ENCODE measurements at places on chromosomes 1 and 21.
A peak's percentile ranks its signal among the peaks of the same experiment; 100 is the strongest.

GRCh38 chr1:96048572-96049212 lies 672.9 kb upstream of the PTBP2 start:
- H3K36me3 ChIP-seq = no peaks in the 10 kb centered on the region
- no peak overlapping the region for H3K4me3 ChIP-seq
- no peak for DNase-seq
- no peak overlapping the region for H3K27ac ChIP-seq
- H3K4me1 ChIP-seq = no peaks in the 10 kb centered on the region

GRCh38 chr1:29232387-29232786 lies 1.7 kb upstream of the MECR start:
- no peak for DNase-seq
- no peaks in the 10 kb centered on the region for H3K4me1 ChIP-seq
- no peaks in the 10 kb centered on the region for H3K36me3 ChIP-seq
- H3K4me3 ChIP-seq = no peak overlapping the region
- peaks cover 33% of the 10 kb centered on the region for H3K27me3 ChIP-seq

DNA sequence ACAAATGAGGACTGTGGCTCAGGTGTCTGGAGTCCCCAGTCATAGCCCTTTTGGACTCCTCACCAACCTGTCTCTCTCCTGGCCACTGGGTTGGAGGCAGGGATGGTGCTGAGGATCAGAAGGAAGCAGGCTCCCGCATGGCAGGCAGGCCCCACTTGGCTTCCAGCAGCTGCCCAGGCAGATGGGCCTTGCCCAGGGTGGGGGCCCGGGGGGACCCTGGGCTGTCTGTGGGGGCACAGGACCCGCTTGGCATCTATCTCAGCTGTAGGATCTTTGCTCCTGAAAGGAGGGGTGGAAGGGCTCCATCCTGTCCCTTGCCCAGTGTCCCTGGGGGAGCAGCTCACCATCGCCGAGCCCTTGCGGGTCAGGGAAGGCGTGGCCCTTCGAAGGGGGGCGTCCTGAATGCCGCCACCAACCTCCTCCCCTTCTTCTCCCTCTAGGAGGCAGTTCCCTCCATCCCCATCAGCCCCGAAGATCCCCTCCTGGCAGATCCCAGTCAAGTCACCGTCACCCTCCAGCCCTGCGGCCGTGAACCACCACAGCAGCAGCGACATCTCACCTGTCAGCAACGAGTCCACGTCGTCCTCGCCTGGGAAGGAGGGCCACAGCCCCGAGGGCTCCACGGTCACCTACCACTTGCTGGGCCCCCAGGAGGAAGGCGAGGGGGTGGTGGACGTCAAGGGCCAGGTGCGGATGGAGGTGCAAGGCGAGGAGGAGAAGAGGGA lies 154.5 kb downstream of the PEX14 start:
- no peaks in the 10 kb centered on the region for H3K27me3 ChIP-seq
- no peaks in the 10 kb centered on the region for H3K4me1 ChIP-seq
- no peak for DNase-seq
- no peaks in the 10 kb centered on the region for H3K36me3 ChIP-seq
- no peak overlapping the region for H3K27ac ChIP-seq
- no peak overlapping the region for H3K4me3 ChIP-seq

DNA sequence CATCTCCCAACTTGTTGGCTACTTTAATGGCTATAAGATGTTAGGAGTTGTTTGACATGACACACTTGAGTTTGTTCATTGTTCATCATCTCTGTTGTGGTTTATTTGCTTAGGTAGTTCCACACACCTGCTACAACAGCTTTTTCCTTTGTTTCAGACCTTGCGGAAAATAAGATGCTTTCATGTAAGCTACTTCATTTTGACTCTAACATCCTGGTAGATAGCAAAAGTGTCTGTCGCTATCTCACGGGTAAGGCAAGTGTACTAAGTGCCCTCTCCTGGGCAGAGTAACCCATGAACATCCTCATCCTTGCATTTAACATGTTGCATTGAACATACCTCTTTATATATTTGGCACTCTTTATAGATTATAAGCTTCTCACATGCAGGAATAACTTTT lies 1.6 kb upstream of the OR10T2 start:
- H3K4me1 ChIP-seq = no peaks in the 10 kb centered on the region
- H3K27me3 ChIP-seq = no peaks in the 10 kb centered on the region
- H3K27ac ChIP-seq = no peak overlapping the region
- H3K36me3 ChIP-seq = no peaks in the 10 kb centered on the region
- no peak for DNase-seq

GRCh38 chr1:89763649-89763986 lies 57.2 kb upstream of the LRRC8D start:
- H3K36me3 ChIP-seq = no peaks in the 10 kb centered on the region
- DNase-seq = no peak
- peak overlapping the region; percentile 76 for H3K4me3 ChIP-seq
- H3K27me3 ChIP-seq = peaks cover 42% of the 10 kb centered on the region

DNA sequence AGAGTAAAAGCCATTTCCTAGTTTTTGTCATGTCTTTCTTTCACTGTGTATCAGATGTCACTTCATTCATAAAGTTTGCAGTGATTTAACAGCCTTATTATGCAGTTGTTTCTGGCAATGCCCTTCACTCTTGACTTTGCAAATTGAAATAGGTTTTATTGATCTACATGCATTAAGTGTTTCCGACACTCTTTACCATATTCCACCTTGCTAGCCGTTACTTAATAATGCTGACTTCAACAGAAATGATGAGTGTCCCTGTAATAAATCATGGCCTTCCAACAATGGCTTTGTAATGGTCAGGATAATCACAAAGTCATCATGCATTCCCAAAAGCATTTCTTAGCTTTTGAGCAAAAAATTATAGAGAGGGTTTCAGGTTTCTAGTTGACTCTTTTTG lies 236.8 kb upstream of the FMN2 start:
- no peaks in the 10 kb centered on the region for H3K27me3 ChIP-seq
- DNase-seq = no peak
- H3K36me3 ChIP-seq = no peaks in the 10 kb centered on the region
- H3K4me3 ChIP-seq = no peak overlapping the region
- H3K27ac ChIP-seq = no peak overlapping the region
- no peaks in the 10 kb centered on the region for H3K4me1 ChIP-seq
